ENCODE measurements at places on chromosomes 2 and 18. TPM values are rescaled to one million over a fixed set of nuclear protein-coding genes. Genes with fewer than 3 reads are reported as not detected.

Gene ANKRD30BL
- not detected for total RNA-seq

Gene NDUFS1
- 79.2 TPM for total RNA-seq

Gene SERPINB10
- not detected for total RNA-seq

- no peak for DNase-seq
Observed at GRCh38 chr2:40148334-40148733, 303.6 kb downstream of the SLC8A1 start.

GRCh38 chr2:183868707-183869106, 729.6 kb upstream of the ZNF804A start:
- DNase-seq, result no peak

Data from activated CD4-positive, alpha-beta memory T cell treated with anti-CD3 and anti-CD28 coated beads for 36 hours (primary cell).